Progenitor cell of endocrine pancreas (in vitro differentiated cells): ENCODE measurements at places on chromosomes 2 and 18.

- no peak for DNase-seq
Measured at GRCh38 chr2:199057936-199058335, 399.8 kb downstream of the SATB2 start.

DNA sequence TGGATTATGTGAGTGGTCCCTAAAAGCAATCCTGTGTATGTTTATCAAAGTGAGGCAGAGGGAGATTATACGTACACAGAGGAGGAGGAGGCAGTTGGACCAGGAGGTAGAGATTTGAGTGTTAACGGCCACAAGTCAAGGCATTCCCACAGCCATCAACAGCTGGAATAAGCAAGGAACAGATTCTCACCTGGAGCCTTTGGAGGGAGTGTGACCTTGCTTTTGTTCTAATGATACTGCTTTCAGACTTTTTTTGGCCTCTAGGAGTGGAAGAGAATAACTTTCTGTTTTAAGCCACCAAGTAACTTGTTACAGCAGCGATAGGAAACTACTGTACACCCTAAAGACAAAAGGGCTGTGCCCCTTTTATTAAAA, 18.1 kb downstream of the LCLAT1 start:
- no peak for DNase-seq

DNA sequence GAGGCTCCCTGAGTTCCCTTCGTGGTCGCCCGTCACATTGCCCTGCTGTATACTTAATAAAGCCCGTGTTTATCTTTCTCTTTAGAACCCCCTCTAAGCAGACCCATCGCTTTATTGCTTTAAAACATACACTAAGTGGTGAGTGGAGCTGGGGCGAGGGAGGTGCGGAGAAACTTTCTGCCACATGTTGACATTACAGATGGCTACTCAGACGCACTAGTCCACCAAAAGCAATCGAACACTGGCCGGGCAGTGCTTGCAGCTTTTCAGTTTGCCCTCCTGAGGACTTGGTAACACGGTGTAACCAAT, 859 bp upstream of the COLEC12 start:
- DNase-seq, result no peak

- no peak for DNase-seq
Measured at GRCh38 chr2:207463433-207463832, 66.3 kb upstream of the CREB1 start.

DNA sequence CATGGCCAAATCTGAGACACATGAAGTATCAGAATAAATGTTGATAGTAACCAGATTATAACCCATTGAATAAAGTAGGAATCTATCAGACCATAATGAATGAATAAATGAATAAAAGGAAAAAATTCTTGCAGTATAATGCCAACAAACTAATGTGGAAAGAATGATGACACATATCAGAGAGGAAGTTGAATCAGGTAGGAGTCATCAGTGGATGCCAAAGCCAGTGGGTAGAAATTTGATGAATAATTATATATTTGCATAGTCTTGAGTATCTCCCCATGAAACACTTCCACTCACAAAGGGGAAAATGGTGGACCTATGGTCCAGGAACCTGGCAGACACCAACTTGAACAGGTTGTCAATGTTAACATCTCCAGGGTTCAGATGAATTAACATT, 68.6 kb downstream of the GALNT3 start:
- DNase-seq, result no peak

DNA sequence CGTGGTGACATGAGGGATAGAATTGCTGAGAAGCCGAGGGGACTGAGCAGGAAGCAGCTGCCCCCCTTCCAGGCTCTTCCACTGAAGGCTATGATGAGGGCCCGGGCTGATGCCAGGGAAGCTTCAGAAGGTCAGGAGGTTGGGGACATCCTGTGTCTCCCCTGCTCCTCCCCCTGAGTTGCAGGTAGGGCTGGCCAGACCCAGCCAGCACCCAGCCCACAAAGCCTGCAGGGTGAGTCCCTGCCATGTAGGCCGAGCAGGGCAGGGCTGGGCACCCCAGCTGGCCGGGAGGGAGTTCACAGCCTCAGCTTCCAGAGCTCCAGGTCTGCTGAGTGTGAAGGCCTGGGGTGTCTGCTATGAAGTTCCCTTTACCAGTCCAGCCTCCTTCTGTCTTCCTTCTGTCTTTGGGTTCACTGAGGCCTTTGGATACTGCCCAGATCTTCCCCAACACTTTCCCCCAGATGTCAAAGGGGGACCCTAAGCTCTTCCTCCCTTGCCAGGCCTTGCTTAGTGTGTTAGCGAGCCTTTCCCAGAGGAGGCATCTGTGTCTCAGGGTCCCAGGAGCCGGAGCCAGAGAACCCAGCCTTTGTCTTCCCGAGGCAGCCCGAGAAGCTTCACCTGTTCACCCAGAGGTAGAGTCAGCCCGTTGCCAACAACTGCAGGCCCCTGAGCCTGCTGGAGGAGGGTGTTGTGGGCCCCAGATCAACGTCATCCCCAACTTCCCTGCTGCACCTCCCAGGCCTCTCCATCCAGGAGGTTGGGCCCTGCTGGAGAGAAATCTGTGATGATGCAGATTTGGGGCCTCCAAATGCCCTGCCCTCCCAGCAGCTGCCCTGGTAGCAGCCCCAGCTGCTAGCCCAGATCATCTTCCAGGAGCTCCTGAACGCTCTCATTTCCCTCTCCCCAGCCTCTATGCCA, 3.6 kb upstream of the NCL start:
- no peak for DNase-seq

- DNase-seq, result no peak
Measured at GRCh38 chr2:141994066-141994465, 136.8 kb downstream of the LRP1B start.

- DNase-seq, result no peak
Measured at GRCh38 chr2:185583058-185583816, 155.4 kb upstream of the FSIP2 start.

DNA sequence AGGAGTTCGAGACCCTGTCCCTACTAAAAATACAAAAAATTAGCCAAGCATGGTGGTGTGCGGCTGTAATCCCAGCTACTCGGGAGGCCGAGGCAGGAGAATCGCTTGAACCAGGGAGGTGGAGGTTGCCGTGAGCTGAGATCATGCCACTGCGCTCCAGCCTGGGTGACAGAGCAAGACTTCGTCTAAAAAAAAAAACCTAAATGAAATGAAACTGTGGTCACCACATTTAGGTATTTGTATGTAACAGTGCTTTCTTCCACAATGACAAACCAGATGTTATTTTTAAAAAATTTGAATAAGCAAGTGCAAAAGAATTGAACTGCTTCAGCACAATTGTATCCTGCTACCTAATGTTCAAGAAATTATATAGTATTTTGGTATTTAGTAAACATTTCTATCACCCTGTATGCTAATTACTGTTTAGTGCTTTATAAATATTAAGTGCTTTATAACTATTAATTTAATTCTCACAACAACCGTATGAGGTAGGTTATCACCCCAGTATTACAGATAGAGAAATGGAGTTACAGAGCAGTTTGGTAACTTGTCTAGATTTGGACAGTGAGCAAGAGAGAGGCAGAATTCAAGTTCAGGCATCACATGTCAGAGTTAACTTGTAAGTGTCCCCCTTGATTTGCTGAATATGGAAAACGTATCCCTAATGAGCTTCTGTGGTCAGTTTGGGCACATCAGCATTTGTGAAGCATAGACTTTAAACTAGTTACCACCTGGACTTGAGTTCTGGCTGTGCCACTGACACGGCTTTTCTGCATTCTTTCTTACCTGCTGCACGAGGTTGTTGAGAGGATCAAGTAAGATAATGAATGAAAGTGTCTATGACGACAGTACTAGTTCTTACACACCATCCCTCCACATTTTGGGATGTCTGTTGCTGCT, 14.4 kb downstream of the PHLPP1 start:
- no peak for DNase-seq

DNA sequence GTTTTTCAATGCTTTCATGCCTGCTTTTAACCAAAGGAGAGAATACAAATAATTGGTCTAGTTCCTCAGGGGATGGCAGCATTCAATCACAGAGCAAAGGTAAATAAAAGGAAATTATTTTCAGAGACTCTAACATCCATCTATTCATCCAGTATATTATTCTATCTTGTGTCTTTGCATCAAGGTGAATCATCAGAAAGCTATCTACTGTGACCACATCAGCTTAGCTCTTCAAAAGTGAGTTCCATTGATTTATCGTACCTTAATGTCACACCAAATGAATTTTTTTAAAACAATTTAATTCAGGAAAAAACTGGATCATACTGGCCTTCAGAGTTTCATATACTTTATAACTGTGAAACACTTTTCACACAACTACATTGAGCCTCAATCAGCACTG, 66.1 kb downstream of the CHN1 start:
- DNase-seq, result no peak

DNA sequence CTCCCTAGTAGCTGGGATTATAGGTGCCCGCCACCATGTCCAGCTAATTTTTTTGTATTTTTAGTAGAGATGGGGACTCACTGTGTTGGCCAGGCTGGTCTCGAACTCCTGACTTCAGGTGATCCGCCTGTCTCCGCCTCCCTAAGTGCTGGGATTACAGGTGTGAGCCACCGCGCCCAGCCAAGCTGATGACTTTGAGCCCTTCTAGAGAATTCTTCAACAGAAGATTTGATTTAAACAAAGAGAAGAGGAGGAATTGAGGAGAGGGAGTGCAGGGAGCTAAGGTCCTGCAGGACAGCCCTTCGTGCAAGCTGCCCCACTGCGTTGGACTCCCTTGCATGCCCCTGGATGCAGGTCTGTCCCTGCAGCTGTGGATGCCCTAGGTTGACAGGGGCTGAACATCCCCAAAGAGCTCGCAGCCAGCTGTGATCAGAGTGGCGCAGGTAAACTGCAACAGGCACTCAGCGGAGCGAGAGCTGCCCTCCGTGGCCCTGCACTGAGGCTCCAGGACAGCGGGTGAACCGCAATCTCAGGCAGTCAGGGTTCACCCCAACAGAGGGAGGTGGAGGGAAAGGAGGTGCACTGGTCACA, 13.7 kb downstream of the ADRA2B start:
- no peak for DNase-seq

- DNase-seq, result no peak
Measured at GRCh38 chr2:185132501-185133041, 534.2 kb downstream of the ZNF804A start.

GRCh38 chr2:170715062-170715931, at the start of gene SP5:
Gene SP5, plus strand, starts transcription at chr2:170715337. Its CDS starts 176 bp downstream, at chr2:170715513.
- peak; percentile 30 for DNase-seq

DNA sequence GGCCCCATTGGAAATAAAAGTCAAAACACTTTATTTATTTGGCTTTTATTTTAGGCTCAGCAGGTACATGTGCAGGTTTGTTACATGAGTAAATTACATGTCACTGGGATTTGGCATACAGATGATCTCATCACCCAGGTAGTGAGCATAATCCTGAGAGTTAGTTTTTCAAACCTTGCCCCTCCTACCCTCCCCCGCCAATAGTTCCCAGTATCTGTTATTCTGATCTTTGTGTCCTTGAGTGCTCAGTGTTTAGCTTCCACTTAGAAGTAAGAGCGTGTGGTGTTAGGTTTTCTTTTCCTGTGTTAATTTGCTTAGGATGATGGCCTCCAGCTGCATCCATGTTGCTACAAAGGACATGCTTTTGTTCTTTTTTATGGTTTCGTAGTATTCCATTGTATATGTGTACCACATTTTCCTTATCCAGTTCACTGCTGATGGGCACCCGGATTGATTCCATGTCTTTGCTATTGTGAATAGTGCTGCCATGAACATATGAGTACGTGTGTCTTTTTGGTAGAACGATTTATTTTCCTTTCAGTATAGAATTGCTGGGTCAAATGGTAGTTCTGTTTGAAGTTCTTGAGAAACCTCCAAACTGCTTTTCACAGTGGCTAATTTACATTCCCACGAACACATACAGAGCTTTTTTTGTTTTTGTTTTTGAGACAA, 47.9 kb downstream of the ARMC9 start:
- DNase-seq, result no peak

DNA sequence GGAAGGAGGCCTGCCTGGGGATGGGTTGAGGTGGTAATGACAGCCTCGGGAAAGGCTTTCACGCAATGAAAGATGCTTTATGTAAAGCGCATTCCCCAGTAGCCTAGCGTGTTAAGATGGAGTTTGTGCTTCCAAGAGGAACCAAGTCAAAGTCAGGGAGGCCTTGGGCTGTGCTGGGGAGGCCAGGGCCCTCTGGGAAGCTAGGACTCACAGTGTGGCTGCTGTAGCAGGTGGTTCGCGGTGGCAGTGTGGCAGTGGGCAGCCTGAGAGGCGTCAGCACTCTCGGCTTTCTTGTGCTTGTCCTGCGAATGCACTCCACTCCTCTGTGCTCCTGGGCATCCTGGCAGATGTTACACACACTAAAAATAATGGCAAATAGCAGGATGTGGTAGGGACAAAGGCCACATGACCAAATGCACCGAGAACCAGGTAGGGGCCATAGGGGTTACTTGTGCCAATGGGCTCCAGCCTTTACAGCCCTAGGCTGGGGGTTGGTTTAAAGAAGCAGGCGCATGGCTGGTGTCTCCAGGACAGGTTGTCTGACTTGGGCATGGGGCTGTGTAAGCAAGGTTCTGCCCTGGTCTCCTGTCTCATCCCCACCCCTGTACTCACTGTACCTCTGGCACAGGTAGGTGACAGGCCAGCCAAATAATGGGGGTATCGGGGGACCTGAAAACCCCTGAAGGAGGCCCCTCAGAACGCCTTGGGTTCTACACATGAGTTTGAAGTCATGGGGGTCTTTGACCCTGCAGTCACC, 154.4 kb upstream of the TWIST2 start:
- DNase-seq, result no peak

GRCh38 chr2:160917850-160918249, 242.4 kb upstream of the TANK start:
- no peak for DNase-seq

- DNase-seq, result no peak
Measured at GRCh38 chr2:27901234-27901633, 10.7 kb downstream of the BABAM2 start.

DNA sequence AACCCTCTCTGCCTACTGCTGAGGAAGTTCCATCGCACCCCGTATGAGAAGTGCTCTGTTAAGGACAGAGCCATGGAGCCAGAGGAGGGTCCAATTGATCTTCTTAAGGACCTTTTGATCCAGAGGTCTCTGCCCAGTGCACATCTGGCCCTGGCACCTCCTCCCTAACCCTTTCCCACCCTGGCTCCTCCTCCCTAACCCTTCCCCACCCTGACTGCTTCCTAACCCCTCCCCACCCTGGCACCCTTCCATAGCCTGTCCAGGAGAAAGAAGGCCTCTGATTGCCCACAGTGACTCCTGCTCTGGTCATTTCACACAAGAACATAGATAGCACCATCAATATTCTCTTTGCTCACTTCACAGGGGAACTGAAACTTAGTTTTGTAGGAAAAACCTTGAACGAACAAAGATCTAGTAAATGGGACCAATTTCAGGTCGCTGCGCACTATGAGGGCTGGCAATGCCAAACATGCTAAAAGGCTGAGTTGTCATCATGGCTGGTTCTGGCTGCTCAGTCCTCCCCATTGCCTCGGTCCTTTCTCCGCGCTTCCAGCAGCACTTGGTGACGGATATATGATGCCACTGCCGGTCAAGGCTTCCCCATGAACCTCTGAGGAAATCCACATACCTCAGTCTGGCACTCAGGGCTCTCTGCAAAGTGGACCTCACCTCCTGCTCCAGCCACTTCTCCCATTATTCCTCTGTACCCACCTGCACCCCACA, 49.2 kb downstream of the PKDCC start:
- DNase-seq, result no peak

DNA sequence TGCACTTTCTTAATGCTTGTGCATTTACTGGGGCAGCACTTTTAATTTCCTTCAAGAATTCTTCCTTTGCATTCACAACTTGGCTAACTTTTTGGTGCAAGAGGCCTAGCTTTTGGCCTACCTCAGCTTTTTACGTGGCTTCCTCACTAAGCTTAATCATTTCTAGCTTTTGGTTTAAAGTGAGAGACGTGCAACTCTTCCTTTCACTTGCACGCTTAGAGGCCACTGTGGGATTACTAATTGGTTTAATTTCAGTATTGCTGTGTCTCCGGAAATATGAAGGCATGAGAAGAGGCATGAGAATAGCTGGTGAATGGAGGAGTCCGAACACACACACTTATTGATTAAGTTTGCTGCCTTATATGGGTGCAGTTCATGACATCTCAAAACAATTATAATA, 354.1 kb downstream of the DLGAP1 start:
- no peak for DNase-seq
